ENCODE measurements at places on chromosomes 2 and 18.

DNA sequence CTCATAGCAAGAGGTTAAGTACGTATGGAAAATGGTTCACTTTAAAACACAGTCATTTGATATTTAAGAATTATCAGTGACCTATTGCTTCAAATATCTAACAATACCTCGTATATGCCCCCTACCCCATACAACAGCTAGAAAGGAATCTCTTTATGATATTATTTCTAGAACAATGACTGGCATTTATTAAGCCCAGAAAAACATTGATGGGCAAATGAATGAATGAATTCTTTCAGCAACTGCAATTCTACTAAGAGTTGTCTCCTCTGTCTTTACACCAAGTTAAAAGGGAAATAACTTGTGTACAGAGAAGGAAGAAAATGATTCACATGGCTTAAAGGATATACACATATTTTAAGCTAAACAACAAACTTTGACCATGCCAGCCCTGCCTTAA is 384.7 kb downstream of the ERBB4 start:
- DNase-seq, result no peak

DNA sequence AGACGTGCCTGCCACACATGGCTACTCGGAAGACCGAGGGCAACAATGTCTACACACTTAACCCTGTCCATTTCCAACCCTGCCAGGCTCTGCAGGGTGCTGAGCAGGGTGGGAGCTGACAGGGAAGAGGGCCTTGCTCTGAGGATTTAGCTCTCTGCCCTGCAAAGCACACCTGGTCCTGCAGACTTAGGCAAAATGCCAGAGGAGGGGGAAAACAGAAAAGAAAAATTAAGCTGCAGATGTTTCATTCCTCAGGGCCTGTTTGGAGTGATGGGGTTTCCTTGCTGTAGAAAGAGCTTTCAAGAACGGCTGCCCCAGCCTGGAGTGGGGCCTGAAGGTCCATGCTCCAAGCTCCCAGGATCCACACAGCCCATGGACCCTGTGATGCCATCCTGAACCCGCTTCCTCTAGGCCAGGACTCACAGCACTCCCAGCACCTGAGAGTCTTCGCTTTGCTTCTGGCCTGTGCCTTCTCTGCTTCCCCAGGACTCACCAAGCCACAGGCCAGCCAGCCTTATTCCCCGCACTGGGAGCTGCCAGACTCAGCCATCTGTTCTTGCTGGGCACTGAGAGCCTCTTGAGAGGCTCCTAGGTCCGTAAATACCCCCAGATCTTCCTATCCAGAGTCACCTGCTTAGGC is 9.1 kb upstream of the TEX51 start:
- no peak for DNase-seq

DNA sequence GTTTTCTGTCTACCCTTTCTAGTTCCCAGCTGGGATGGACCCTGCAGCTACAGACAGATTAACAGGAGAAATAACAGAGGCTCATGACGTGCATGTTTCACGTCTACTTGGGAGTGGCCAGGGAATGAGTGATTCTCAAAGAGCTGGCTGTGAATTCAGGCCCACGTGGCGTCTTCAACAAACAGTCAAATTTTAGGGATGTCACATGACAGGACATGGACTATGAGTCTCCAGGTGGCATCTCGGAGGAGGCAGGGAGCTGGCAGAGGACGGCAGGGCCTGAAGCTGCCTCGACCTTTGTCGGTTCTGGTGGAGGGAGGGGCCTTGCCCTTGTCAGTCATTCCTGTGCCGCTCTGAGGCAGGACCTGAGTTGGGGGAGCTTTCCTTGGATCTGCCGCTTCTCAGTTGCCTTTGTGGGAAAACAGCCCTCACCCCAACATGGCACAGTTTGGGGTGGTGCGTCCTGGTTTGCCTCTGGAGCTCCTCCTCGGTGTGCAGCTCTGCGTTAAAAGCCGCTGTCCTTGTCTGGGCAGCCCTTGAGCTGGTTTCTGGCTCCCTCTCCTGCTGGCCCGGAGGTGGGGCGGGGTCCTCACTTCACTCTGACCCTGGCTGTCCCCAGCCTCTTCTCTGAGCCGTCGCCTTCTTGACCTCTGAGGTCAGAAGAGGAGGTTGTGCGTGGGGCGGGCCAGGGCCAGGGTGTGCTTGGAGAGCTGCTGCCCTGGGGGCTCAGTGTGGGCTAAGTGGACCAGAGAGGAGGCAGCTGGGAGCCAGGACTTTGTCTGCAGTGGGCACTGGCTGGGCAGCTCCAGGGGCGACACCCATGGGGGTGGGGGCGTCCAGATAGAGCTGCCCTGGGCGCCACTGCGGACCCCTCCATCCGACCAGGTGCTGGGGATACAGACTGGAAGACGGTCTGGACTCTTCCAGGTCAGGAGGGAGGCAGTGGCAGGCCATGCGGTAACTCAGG is 12.1 kb upstream of the GAL3ST2 start:
- no peak for DNase-seq

DNA sequence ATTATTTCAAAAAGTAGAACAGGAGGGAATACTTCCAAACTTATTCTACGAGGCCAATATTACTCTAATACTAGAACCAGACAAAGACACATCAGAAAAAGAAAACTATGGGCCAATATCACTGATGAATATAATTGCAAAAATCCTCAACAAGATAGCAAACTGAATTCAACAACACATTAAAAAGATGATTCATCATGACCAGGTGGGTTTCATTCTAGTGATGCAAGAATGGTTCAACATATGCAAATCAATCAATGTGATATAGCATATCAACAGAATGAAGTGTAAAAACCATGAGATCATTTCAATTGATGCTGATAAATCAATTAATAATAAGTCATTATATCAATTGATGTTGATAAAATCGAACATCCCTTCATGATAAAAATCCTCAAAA is 22.4 kb upstream of the EML6 start:
- no peak for DNase-seq

DNA sequence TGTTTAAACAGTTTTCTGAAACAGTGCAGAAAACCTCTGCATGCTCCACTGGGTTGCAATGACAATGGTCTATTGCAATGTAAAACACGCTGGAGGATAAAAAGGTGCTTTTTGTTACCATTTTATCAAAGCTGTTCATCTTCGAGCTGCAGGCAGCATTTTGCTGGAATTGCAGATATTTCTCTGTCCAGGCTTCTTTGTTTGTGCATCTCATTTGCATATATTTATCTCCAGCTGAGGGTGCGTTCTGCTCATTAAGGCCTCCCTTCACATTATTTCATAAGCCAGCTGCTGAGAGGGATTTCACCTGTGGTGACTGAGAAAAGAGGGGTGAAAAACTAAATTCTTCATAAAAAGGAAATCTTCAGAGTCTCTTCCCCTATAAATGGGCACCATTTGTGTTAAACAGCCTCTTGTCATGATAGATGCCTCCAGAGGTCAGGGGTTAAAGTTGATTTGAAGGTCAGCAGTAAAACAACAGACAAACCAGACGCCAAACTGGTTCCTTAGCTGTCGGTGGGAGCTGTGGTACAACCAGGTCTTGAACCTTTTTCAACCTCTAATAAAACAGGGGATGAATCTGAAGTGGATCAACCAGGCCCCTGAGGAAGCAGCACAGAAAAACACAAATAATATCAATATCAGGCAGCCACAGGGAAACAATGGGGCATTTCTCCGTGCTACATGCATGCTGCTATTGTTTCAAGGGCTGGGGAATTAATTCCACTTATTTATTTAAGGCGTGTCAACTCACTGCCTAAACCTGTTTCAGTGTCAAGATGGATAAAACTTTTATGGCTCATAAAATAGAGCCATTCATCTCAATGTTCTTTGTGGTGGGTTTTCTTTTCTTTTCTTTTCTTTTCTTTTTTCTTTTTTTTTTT is 265.1 kb downstream of the MEIS1 start:
- DNase-seq, result no peak

DNA sequence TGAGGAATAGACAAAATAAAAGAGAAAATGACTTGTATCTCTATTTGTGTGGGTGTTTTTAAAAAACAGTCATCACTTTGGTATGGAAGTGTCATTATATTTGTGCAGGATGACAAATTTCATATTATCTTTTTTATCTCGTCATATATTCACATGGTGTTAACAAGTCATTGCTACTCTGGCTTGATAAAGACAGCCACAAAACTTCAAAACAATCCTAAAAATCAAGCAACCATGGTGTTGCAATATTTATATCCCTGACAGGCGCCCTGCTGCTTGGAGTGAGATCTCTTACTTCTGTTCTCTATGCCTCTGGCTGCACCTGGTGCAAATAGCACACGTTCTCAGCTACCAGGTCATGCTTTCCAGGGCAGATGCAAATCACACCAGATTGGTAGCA is 278.0 kb upstream of the EPHA4 start:
- DNase-seq, result no peak

GRCh38 chr2:201754717-201755415 is 25.9 kb downstream of the ALS2 start:
- no peak for DNase-seq

- DNase-seq, result no peak
Observed at GRCh38 chr2:45220227-45220626, 211.0 kb upstream of the SIX2 start.

- no peak for DNase-seq
Observed at GRCh38 chr2:144099340-144099739, 420.6 kb downstream of the ZEB2 start.

GRCh38 chr2:191222507-191222906 is 22.7 kb upstream of the MYO1B start:
- no peak for DNase-seq

- no peak for DNase-seq
Observed at GRCh38 chr2:45616658-45617411, 5.8 kb upstream of the SRBD1 start.

- no peak for DNase-seq
Observed at GRCh38 chr18:11944252-11944651, 36.1 kb upstream of the MPPE1 start.

- no peak for DNase-seq
Observed at GRCh38 chr2:60152226-60152833, 401.1 kb downstream of the BCL11A start.

- DNase-seq, result no peak
Observed at GRCh38 chr18:63253014-63253413, 66.6 kb downstream of the BCL2 start.

GRCh38 chr2:105498281-105498846 is 99.5 kb upstream of the FHL2 start:
- DNase-seq, result no peak

- no peak for DNase-seq
Observed at GRCh38 chr2:167827352-167828097, 419.9 kb downstream of the STK39 start.

DNA sequence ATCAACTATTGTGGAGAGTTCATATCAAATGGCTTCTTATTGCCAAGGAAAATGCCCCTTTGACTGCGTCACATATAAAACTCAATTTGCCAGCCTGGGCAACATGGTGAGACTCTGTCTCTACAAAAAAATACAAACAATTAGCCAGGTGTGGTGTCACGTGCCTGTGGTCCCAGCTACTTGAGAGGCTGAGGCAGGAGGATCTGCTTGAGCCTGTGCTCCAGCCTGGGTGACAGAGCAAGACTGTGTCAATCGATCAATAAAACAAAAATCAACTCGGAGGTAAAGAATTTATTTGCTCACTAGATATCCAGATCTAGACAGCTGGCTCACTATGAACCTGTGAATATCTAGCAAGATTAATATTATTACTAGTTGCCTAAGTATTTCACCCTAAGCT is 1.7 kb upstream of the ZCCHC2 start:
- no peak for DNase-seq

DNA sequence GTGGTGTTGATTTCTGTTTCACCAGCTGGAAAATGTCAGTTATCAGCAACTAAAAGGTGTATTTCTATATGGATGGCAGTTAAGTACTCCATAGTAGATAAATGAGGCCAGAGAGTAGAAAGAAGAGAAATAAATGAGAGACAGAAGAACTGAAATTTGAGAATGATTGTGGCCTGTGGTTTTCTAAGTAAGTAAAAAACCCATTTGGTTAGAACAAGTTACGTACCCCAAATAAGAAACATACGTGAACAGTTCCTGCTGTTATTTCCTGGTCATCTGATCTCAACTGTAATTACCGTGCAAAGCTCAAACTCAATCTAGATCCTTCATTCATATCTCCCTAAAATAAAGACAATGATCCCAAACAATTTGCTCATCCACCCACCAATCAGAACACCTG is 181.3 kb downstream of the PID1 start:
- DNase-seq, result no peak

GRCh38 chr2:46246790-46247189 is 50.4 kb upstream of the EPAS1 start:
- DNase-seq, result no peak

DNA sequence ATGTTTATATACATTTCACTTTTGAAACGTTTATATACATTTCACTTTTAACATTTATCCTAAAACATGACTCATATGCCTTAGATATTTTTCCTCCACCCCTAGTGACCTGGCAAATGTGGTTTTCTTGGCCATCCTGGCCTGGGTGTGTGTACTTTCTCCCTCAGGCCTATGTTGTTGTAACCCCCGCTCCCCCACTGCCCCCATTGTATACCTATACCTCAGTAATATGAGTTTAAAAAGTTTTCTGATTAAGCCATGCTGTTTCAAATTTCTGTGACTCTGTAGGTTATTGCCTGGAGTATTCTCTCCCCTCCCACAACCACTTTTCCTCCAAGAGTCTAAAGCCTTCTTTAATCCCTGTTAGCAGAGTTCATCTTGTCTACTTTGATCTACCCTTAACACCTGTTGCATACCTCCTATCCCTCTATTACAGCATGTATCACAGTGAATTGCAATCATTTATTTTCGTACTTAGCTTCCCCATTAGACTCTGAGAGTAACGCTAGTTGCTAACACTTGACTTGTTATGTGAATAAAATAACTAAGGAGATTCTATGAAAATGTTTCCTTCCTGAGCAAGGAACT is 67.9 kb downstream of the LCLAT1 start:
- DNase-seq, result no peak

DNA sequence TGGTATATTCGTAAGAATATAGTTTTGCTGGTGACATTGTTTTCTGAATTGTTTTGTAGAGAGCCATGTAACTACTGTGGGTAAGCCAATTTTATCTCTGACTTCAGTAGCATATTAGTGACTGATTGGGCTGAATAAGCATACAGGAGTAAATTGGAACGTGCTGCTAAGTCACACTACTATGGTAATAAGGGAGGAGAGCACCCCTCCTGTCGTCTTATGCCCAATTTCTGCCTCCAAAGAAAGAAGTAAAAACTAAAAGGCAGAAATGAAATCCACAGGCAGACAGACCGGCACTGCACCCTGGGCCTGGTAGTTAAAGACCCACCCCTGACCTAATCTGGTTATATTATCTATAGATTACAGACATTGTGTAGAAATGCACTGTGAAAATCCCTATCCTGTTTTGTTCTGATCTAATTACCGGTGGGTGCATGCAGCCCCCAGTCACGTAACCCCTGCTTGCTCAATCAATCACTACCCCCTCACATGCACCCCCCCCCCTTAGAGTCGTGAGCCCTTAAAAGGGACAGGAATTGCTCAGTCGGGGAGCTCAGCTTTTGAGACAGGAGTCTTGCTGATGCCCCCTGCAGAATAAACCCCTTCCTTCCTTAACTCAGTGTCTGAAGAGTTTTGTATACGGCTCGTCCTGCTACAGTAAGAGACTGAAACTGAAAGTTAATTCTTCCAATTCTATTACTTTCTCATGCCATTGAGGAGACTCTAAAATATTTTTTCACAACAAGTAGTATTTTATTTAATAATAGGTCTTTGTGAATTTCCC is 167.0 kb downstream of the ZNF804A start:
- no peak for DNase-seq
